ENCODE measurements at places on chromosomes 7 and 10. TPM values are rescaled to one million over a fixed set of nuclear protein-coding genes. Genes with fewer than 3 reads are reported as not detected.

The ACSL5 gene
- polyA plus RNA-seq, result 18.6 TPM

The MKLN1 gene
- polyA plus RNA-seq, result 8.2 TPM

DNA sequence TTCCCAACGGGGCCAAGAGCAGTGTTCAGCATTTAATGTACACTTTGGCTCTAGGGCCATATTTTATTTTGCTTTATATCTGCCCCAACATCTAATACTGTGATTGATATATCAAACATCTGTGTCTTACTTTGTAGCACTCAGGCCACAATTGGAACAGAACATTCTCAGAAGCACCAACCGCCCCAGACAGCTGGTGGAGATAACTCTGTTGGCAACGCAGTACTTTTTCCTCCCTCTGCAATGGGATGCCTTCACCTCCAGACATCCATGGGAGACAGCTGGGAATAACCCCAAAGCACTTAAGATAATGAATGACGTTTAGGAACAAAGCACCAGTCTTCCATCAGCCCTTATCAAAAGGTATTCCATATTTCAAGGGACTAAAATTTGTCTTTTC lies 57.4 kb downstream of the PIP4K2A start:
- peak overlapping the region; percentile 3 for H3K27ac ChIP-seq
- no peak overlapping the region for H3K4me3 ChIP-seq
- H3K4me1 ChIP-seq, result peaks cover 100% of the 10 kb centered on the region

GRCh38 chr10:98248018-98248417 lies 20.0 kb downstream of the LOXL4 start:
- H3K27me3 ChIP-seq, result no peaks in the 10 kb centered on the region
- no peak overlapping the region for H3K27ac ChIP-seq
- peaks cover 53% of the 10 kb centered on the region for H3K36me3 ChIP-seq
- no peak for DNase-seq
- no peaks in the 10 kb centered on the region for H3K4me1 ChIP-seq
- no peak overlapping the region for H3K4me3 ChIP-seq

- no peak for DNase-seq
- H3K4me1 ChIP-seq, result no peaks in the 10 kb centered on the region
- H3K27me3 ChIP-seq, result no peaks in the 10 kb centered on the region
- no peak overlapping the region for H3K27ac ChIP-seq
- no peaks in the 10 kb centered on the region for H3K36me3 ChIP-seq
Measured at GRCh38 chr7:97623333-97623732, 108.6 kb upstream of the TAC1 start.

DNA sequence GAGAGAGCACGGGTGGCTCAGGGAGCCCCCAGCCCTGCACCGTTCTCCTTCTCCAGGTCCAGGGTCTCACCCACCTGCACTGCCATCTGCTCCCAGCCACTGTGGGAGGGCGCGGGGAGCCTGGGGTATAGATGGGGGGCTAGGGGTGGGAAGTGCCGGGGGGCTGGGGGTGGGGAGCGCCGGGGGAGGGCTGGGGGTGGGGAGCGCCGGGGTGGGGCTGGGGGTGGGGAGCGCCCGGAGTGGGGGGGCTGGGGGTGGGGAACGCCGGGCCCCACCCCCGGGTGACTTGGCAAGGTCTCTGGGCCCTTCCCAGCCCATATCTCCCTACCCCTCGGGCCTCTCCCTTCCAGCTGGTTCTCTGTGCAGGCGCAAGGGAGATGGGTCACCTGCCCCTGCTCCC lies at the start of gene GRIFIN:
TSS of gene GRIFIN (minus strand) at position 101 of the 400 bp plus-strand sequence. CDS start at position 86, 15 bp downstream.
- peaks cover 15% of the 10 kb centered on the region for H3K4me1 ChIP-seq
- H3K27ac ChIP-seq, result no peak within 1 kb of the TSS
- H3K27me3 ChIP-seq, result no peaks in the 10 kb centered on the region

Measured in spleen (tissue), 13 donors.